ENCODE measurements at places on chromosomes 6 and 20. TPM values are rescaled to one million over a fixed set of nuclear protein-coding genes. Genes with fewer than 3 reads are reported as not detected.

Gene NKAIN4
- not detected for total RNA-seq

DNA sequence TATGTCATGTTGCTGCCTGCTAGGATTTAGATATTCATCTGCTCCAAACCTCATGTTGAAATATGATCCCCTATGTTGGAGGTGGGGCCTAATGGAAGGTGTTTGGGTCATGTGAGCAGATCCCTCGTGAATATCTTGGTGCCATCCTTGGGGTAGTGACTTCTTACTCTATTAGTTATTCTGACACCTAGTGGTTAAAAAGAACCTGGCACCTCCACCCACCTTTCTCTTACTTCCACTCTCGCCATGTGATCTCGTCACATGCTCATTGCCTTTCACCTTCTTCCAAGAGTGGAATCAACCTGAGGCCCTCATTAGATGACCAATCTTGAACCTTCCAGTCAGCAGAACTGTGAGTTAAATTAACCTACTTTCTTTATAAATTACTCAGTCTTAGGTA is 549.4 kb upstream of the SYNCRIP start:
- H3K27me3 ChIP-seq = no peaks in the 10 kb centered on the region
- H3K27ac ChIP-seq = no peak overlapping the region
- H3K36me3 ChIP-seq = no peaks in the 10 kb centered on the region
- H3K4me3 ChIP-seq = no peak overlapping the region

- H3K4me1 ChIP-seq = no peaks in the 10 kb centered on the region
- H3K4me3 ChIP-seq = no peak overlapping the region
- peaks cover 11% of the 10 kb centered on the region for H3K36me3 ChIP-seq
- DNase-seq = no peak
- H3K27ac ChIP-seq = no peak overlapping the region
Observed at GRCh38 chr6:105326833-105327770, 75.8 kb downstream of the PREP start.

DNA sequence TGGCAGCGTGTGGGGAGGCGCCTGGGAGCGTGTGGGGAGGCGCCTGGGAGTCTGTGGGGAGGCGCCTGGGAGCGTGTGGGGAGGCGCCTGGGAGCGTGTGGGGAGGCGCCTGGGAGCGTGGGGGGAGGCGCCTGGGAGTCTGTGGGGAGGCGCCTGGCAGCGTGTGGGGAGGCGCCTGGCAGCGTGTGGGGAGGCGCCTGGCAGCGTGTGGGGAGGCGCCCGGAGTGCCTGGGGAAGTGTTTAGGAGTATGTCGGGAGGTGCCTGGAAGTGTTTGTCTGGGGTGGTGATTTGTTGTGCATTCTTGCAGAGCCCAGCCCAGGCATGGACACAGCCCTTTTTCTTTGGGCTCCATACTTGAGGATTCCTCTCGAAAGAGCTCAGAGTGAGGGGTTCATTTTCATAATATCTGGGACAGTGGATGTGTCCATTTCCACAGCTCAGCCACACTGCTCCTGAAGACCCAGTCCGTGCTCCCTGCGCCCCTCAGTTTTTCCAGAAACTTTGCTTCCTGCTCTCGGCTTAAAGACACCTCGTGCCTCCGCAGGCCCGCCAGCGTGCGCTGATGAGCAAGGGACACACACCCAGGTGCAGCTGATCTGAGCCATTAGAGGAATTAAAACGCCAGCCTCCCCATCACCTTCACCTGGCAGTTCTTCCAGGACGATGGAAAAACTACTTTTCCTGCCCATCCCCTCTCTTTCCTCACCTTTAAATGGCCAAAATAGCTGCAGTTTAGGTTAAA is 172.2 kb upstream of the THBS2 start:
- no peak overlapping the region for H3K4me3 ChIP-seq
- H3K4me1 ChIP-seq = no peaks in the 10 kb centered on the region
- no peaks in the 10 kb centered on the region for H3K27me3 ChIP-seq
- DNase-seq = no peak
- no peak overlapping the region for H3K27ac ChIP-seq
- H3K36me3 ChIP-seq = no peaks in the 10 kb centered on the region
